ENCODE measurements at places on chromosomes 5 and 9.

GRCh38 chr5:149035372-149035790 lies 27.5 kb downstream of the SH3TC2 start:
- DNase-seq, result peak; percentile 76

DNA sequence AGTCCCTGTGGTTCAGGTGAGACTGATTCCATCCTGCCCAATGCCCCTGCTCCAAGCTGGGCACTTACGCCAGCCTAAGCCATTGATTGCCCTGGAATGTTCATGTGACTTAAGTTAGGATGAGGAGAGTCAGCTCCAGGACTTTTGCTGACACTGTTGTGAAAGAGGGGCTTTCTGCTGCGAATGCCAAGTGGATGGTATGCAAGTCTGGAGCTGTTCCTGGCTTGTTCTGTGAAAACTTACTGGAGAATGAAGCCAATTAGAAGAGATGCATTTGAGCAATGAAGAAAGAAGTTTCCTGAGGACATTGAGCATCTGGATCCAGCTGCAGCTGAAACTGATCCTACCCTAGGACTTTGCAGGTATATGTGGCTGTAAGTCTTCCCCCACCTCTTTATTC lies 61.2 kb upstream of the ZFR start:
- DNase-seq, result peak; percentile 96

- DNase-seq, result no peak
Measured at GRCh38 chr9:33182519-33182918, 15.4 kb upstream of the B4GALT1 start.

DNA sequence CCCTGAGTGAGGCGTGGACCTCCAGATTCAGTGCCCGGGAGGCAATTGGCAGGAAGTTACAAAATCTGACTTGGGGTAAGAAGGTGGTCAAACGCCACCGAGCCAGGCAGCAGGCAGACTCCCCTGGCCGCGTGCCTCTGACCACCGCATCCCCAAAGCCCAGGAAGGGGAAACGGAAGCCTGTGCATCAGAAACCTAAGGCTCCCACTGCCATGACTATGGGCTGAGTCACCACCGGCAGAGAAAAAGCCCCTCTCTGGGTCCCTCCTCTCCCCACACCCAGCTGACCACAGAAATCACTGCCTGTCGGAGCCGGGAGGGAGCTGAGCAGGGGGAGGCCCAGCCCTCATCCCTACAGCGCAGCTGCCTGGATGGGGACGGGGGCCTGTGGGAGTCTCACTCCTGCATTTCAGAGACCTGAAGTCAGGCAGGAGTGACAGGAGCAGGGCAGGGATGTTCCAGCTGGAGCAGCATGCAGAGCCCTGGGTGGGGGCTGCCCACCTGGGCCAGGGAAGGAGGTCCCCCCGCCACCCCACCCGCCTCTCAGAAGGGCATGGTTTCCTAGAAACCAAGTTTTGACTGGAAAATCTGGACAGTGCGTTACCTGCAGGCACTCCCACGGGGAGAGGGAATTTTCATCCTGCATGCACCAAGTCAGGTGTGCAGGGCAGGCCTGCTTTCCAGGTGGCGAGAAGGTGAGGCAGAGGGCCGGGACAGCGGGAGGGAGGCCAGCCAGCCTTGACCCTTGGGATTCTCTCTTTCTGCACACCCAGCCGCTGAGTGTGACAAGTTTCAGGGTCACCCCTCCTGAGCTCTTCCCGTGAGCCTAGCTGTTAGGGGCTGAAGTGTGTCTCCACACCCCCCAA lies 68.2 kb downstream of the LRSAM1 start:
- DNase-seq, result peak; percentile 95

DNA sequence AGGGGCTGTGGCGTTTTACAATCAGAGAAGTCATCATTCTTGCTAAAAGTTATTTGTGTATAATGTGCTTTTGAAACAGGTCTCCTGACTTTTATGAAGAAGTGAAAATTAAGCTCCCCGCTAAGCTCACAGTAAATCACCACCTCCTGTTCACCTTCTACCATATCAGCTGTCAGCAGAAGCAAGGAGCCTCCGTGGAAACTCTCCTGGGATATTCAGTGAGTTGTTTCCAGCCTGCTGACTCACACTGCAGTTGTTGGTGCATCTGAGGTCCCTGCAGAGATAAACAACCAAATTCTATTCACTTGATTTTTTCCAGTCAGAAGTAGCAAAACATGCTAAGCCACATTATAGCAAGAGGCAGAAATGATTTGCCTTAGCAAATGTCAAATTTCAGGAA lies 156.7 kb downstream of the DOCK8 start:
- no peak for DNase-seq

- no peak for DNase-seq
Measured at GRCh38 chr5:15650266-15650665, 150.3 kb downstream of the FBXL7 start.

All from AG10803 (cell line).